ENCODE measurements at places on chromosomes 2 and 18.

GRCh38 chr2:15889442-15890123 lies 50.8 kb upstream of the MYCN start:
- no peak for DNase-seq

- no peak for DNase-seq
Measured at GRCh38 chr2:11406958-11407381, 59.0 kb downstream of the E2F6 start.

DNA sequence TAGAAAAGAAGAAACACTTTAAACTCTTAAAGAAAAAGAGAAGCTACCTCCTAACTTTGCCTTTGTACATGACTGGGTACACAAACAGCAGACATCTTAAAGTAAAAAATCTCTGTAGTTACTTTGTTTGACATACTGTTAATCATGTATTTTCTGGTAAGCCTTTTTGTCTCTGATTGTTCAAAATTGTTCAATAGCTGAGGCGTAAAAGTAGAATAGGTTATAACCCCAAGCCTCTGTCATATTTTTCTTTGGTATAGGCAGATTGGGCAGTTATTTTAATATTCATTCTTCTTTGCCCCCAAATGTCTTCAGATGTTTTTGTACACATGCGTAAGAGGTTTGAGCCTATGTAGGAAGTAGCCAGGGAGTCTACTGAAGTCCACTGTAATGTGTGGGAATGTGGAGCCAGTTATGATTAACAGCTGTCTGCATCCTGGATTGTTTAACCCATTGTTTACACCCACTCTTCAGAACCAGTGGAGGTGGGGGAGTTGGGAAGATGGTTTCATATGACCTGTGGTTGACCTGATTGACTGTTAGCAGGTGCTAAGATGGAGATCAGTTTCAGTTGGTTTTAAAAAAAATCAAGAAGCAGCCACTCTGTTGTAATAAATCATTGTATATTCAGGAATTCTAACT lies 150.5 kb downstream of the TANC1 start:
- DNase-seq = no peak

- no peak for DNase-seq
Measured at GRCh38 chr2:19843992-19844515, 57.7 kb downstream of the TTC32 start.

DNA sequence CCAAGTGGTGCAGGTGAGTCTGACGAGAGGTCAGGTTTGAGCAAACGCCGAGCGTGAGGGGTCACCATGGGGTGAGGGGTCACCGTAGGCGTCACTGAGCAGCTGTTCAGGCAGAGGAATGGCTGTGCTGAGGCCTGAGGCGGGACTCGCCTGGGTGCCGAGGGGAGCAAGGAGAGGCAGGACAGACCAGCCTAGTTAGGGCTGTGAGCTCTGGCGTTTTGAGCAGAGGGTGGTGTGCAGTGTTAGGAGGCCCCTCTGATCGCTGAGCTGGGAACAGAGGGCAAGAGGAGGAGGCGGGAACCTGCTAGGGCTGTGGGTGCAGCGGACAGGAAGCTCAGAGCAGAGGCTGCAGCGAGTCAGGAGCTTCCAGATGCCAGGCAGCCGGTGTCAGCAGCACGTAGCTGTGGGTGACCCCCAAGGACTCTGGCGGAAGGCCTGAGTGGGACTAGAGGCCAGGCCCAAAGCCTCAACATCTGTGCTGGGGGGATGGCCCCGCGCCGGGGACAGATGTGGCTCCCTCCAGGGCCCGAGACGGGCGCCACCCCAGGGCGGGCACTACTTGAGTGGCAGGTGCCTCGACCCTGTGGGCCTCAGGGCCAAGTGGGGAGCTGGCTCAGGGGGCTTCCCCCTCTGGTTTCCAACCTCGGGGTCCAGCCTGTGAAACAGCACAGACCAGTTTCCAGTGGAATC lies 55.7 kb downstream of the KCNG2 start:
- DNase-seq = peak; percentile 8

DNA sequence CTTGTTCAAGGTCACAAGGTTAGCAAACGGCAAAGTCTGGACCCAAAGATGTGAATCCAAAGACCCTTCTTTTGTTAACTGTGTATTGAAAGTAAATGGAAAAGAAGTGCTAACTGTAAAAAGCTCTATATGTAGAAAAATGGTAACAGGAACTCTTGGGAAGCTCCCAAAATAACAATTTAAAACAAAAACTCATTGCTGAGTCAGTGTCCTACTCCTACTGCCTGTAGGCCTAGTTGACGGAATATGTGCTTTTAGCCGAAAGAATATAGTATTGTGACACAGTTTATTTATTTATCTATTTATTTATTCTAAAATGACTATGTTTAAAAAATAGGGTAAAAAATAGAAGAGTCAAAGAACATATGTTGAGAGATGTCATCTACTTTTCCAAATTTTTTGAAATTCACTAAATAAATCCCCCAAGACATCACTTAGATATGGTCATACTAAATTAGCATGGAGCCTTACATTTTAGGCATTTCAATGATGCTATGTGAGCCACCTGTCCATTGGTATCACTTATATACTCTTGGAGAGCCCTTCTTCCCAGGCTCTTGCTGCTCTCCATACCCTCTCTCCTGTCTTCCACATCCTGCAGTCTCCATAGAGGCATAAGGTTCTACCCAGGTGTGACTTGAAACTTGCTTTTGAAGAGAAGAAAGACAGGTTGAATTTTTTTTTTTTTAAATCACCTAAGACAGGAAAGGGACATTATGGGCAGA lies 13.7 kb downstream of the COL5A2 start:
- DNase-seq = no peak

- no peak for DNase-seq
Measured at GRCh38 chr2:220315098-220315823, 687.8 kb downstream of the SLC4A3 start.

GRCh38 chr2:100391735-100392515 lies 25.5 kb downstream of the CHST10 start:
- DNase-seq = peak; percentile 10

- no peak for DNase-seq
Measured at GRCh38 chr2:188848887-188849435, 125.2 kb upstream of the COL3A1 start.

DNA sequence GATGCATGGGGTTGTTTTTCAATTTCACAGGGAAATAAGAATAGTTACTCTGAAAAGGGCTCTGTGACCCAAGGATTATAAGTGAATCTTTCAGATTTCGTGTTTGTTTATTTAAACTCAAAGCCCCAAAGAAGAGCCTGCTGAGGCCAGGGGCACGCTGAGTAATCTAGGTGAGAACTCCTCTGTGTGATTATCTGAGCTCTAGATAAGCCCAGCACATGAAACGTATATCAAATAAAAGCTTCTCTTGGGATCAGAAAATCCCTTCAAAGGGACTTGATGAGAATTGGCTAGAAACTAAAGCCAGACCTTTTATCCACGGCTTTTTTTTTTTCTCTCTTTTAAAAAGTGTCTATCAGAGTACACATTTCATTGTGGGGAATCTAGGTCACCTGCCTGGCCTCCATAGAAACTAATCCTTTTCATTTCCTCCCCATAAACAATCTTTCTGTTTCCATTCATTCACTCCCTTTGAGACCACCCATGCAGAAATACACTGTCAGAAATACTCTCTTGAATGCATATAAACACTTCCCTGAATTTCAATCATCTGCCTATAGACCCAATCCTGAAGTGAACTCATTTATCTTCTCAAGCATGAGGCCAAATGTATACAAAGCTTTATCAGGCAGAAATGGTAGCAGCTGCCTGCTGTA lies 137.4 kb downstream of the RIT2 start:
- DNase-seq = no peak

GRCh38 chr2:241637795-241638660 lies 535 bp downstream of the ATG4B start:
- no peak for DNase-seq

Measured in activated T-cell treated with anti-CD3 and anti-CD28 coated beads, Interleukin-2, amount 50 U/mL, for 48 hours (primary cell).